ENCODE measurements at places on chromosomes 12 and 14. TPM values are rescaled to one million over a fixed set of nuclear protein-coding genes. Genes with fewer than 3 reads are reported as not detected.

TBC1D30 gene
- total RNA-seq, result 0.98 TPM

RHEBL1 gene
- 1.2 TPM for total RNA-seq

SELPLG gene
- 2.8 TPM for total RNA-seq

RASSF9 gene
- 2.3 TPM for total RNA-seq

FSCB gene
- total RNA-seq, result 0.04 TPM

RNF212B gene
- total RNA-seq, result not detected

SMOC1 gene
- 2.1 TPM for total RNA-seq

All from muscle of leg (tissue), 16 donors.